ENCODE measurements at places on chromosomes 3 and 15. TPM values are rescaled to one million over a fixed set of nuclear protein-coding genes. Genes with fewer than 3 reads are reported as not detected.

The SUCLG2 gene
- total RNA-seq, result 34.0 TPM

The CACNA2D3 gene
- not detected for total RNA-seq

The CLDN16 gene
- total RNA-seq, result under 0.01 TPM

The ZNF592 gene
- total RNA-seq, result 16.2 TPM

The GOLGA8J gene
- not detected for total RNA-seq

The EXD1 gene
- total RNA-seq, result not detected

The ITIH1 gene
- not detected for total RNA-seq

The ATP13A5 gene
- total RNA-seq, result not detected

The RTP3 gene
- total RNA-seq, result not detected

The NR2E3 gene
- total RNA-seq, result 0.19 TPM

The C3orf70 gene
- total RNA-seq, result 0.67 TPM

The GOLGA6L4 gene
- total RNA-seq, result 2.0 TPM

The AMIGO3 gene
- total RNA-seq, result 0.98 TPM

The GHSR gene
- not detected for total RNA-seq

The ASB14 gene
- total RNA-seq, result not detected

The GRM2 gene
- total RNA-seq, result 0.10 TPM

The FETUB gene
- total RNA-seq, result not detected

The GUCA1C gene
- total RNA-seq, result not detected

The IL17RD gene
- total RNA-seq, result 0.98 TPM

The HEXA gene
- total RNA-seq, result 81.2 TPM

The CD276 gene
- total RNA-seq, result 95.7 TPM

The EMC7 gene
- 36.0 TPM for total RNA-seq

The CRYBG3 gene
- 28.1 TPM for total RNA-seq

The TRAK1 gene
- 70.4 TPM for total RNA-seq

The RAMAC gene
- total RNA-seq, result 19.6 TPM

The ZPLD1 gene
- total RNA-seq, result not detected

The SPESP1 gene
- 2.3 TPM for total RNA-seq

The SYNPR gene
- total RNA-seq, result not detected

The EPHB3 gene
- total RNA-seq, result not detected

The IGSF11 gene
- total RNA-seq, result not detected

The GOLGA8B gene
- 23.5 TPM for total RNA-seq

The CAMKV gene
- total RNA-seq, result not detected

The CCDC33 gene
- total RNA-seq, result not detected

The FSIP1 gene
- 0.98 TPM for total RNA-seq

The LIPC gene
- total RNA-seq, result not detected

The RHOV gene
- under 0.01 TPM for total RNA-seq

The GATA2 gene
- 30.1 TPM for total RNA-seq

The CASR gene
- under 0.01 TPM for total RNA-seq

The LTK gene
- total RNA-seq, result not detected

The SUSD5 gene
- 4.3 TPM for total RNA-seq

The CCRL2 gene
- total RNA-seq, result 5.6 TPM

The ACTRT3 gene
- total RNA-seq, result 4.9 TPM

The LCTL gene
- not detected for total RNA-seq

The LRRN1 gene
- total RNA-seq, result not detected

Measured in vein endothelial cell (primary cell).